ENCODE measurements at places on chromosomes 7 and 10. TPM values are rescaled to one million over a fixed set of nuclear protein-coding genes. Genes with fewer than 3 reads are reported as not detected.

- DNase-seq = peak; percentile 63
Measured at GRCh38 chr10:52313933-52314821, at the start of gene DKK1. Gene DKK1, plus strand, starts transcription at chr10:52314281. Its CDS starts 154 bp downstream, at chr10:52314435.

DNA sequence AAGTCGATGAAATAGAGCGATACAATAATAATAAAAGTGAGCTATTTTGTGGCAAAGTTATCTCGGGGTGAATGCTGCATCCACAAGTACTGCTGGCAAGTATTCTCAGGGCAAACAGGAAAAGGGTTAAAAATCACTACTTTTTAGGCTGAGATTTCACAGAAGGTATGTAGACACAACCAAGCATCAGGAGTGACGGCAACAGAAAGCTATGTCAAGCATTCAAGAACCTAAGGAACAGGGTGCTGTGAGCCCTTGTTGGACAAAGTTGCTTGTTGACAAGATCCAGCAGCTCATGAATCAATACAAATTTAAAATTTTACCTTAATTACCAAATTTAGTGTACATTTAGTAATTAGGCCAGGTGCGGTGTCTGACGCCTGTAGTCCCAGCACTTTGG is 41.2 kb upstream of the C1QL3 start:
- DNase-seq = no peak

DNA sequence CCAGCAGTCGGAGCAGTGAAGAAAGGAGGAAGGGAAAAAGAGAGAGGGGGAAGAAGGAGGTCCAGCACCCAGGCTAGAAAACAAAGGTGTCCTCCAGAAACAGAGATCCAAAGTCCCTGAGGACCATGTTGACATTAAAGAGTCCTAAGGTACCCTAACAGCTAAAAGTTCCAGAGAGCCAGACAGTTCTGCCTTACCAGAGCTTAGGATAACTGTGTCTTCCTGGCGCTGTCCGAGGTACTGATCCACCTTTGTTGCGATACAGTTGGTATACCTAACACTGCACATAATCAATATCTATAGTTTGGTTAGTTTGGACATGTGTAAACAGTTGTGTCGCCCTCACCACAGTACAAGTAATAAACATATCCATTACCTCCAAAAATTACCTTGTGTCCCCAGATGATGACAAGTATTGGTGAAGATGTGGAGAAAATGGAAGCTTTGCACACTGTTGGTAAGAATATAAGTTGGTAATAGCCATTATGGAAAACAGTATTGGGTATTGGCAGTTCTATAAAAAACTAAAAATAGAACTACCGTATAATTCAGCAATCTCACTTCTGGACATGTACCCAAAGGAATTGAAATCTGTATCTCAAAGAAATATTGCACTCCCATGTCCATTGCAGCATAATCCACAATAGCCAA is 59.8 kb downstream of the GRID1 start:
- DNase-seq = no peak

CRHR2 gene
- total RNA-seq = 0.24 TPM

DNA sequence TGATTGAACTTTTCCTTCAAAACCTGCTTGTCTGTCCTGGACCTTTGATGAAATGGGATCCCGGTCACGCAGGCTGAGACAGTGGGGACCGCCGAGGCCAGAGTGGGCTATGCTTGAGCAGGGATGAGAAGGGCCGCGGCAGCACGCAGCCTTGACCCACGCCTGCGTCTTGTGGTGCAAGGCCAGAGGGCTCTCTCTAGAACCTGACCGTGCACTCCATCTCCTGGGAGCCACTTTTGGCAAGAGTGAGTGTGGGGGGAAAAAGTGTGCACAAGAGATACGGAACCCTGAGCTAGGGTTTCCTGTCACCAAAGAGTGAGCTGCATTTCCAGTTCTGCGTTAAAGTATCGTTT is 42.4 kb downstream of the WIPI2 start:
- peak; percentile 31 for DNase-seq

DNA sequence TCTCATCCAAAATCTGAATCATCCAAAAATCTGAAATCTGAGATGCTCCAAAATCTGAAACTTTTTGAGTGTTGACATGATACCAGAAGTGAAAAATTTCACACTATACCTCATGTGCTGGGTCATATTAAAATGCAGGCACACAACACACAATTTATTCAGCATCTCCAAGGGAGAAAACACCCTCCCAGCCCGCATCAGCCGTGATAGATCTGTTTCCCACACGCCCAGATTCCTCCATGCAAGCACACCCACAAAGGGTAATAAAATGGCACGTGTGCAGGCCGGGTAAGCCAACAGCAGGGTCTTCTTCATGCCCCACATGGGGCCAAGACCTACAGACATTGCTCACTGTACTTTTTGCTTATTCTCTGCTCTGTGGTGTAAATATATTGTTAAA is 173.1 kb upstream of the FERD3L start:
- no peak for DNase-seq

VWDE gene
- not detected for total RNA-seq

DNA sequence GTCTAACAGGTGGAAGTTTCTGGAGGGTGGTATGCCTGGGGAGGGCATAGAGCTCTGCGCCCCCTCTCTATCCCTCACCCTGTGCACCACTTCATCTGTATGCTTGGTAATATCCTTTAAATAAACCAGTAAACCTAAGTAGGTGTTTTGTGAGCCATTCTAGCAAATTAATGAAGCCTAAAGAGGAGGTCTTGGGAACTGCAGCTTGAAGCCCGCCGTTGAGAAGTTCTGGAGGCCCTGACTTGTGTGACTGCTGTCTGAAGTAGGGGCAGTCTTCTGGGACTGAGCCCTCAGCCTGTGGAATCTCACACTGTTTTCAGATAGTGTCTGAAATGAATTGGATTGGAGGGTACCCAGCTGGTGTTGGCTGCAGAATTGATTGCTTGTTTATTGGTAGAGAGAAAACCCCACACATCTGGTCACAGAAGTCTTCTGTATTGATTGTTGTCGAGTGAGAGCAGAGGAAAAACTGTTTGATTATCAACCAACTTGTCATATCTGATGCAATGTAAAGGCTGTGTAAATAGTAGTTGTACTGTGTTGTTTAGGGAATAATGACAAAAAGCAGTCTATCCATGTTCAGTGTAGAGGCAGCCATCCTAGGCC is 4.7 kb downstream of the CRCP start:
- DNase-seq = no peak

NKX6-2 gene
- not detected for total RNA-seq

FAM24B gene
- not detected for total RNA-seq

ANXA8L1 gene
- 0.81 TPM for total RNA-seq

GIMAP5 gene
- 8.5 TPM for total RNA-seq

DNA sequence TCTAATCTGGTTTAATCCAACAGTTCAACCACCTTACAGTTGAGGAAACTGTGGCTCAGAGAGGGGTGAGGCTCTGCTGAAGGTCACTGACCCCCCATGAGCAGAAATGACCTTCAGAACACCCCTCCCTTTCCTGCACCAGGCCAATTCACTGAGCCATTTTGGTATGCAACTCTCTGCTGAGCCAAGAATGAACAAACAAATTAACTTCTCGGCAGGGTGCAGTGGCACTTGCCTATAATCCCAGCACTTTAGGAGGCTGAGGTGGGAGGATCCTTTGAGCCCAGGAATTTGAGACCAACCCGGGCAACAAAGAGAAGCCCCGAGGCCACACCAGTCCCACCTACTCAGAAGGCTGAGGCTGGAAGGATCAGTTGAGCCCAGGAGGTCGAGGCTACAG is 29.8 kb downstream of the PDGFA start:
- peak; percentile 17 for DNase-seq

FBXO24 gene
- 0.35 TPM for total RNA-seq

DNA sequence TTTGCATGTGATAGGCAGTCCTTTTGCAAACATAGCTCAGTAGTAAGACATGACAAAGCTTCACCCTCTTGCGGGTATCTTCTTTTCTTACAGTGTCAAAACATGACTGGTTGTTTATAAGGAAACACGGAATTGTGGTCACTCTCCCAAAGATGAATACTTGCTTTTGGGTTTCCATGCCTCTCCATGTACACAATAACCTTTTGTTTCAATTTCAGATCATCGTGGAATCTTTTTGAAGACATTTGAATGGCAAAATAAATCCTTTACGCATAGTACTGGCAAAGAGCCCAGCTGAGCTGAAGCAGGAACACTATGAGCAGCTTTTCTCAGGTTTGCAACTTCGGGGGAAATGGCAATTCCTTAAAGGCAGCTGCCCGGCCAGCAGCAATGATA is 156.8 kb upstream of the FRMD4A start:
- no peak for DNase-seq

DNA sequence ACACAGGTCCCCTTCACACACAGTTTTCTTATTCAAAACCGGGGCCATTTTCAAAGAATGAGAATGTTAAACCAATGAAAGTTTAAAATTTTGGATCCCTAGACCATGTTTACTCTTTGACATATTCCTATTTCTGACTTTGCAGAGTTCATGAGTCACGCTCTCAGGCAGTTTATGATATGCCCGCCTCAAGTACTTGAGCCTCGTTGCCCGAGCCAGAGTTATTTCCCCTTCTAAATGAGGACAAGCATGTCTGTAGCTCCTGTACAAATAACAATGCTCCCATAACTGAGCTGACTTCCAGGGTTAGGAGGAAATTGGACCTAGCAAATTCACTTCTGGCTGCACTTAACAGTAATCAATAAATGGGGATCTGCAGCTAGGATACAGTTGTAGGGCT is 87.9 kb upstream of the PDE1C start:
- DNase-seq = peak; percentile 46

TMEM184A gene
- 0.30 TPM for total RNA-seq

- DNase-seq = no peak
Measured at GRCh38 chr7:88226886-88227516, 7.2 kb upstream of the SRI start.

FAM237B gene
- not detected for total RNA-seq

- no peak for DNase-seq
Measured at GRCh38 chr10:69994262-69994661, 58.4 kb upstream of the MACROH2A2 start.

GRCh38 chr10:60293581-60294175 is 96.0 kb downstream of the ANK3 start:
- no peak for DNase-seq

DNA sequence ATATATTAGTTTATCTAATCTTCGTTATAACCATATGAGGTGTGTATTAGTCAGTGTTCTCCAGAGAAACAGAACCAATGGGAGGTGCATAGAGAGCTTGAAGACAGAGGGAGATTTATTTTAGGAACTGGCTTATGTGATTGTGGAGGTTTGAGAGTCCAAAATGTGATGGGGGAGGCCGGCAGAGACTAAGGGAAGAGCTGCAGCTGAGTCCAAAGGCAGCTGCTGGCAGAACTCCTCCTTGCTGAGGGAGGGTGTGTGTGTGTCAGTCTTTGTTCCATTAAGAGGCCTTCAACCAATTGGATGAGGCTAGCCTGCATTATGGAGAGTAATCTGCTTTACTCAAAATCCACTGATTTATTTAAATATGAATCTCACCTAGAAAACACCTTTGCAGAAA is 165.1 kb downstream of the SH3PXD2A start:
- DNase-seq = no peak

- DNase-seq = no peak
Measured at GRCh38 chr10:61899069-61899531, 2.4 kb upstream of the ARID5B start.

OR9A2 gene
- 0.22 TPM for total RNA-seq

- DNase-seq = no peak
Measured at GRCh38 chr10:57482259-57482658, 785.4 kb downstream of the IPMK start.

GRCh38 chr7:148505645-148506375 is 84.8 kb upstream of the C7orf33 start:
- no peak for DNase-seq

DNA sequence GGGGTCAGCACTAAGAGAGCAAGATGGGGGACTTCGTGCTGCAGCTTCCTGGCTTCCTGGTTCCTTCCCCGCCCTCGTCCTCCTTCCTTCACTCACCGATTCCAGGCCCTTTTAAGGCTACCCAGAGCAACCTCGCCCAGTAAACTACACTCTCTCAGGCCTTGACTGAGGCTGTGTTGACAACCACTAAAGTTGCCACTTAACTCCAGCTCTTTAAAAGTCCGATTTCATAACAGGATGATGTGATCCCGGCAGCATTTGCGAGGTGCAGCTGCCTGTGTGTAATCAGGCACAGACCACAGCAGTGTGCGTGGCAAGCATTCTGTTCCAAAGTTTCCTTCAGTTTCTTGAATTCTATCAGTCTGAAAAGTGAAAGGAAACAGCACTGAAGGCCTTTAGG is 110.6 kb downstream of the RAB11FIP2 start:
- peak; percentile 42 for DNase-seq

FAM25A gene
- total RNA-seq = not detected

DNA sequence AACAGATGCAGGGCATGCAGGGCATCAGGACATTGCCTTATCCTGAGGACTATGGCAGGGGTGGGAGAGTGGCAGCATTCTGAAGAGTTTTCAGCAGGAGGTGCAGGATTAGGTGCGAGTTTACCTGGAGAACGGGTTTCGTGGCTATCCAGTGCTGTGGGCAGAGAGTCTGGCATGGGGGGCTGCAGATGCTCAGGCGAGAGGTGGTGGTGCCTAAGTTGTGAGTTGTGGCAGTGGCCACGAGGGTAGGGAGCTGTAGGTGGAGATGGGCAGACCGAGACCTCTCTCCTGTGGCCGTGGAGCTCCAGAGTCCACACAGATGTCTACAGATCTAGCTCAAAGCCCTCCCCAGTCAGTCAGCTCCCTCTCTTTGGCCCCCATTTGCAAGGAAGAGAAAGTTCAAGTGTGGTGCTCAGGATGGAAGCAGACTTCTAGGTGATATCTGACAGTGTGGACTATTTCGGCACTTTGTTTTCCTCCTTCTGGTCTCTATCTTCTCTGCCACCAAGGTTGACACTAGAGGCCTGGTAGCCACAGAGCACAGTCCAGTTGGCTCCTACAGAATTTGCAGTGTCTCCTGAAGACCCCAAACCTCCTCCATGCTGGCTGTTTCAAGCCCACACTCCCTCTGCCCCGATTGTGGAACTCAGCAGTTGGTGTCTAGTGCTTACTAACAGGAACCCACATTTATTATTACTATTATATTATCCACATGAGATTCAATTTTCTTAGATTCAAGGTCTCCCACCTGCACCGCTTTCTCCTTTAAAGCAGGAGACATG is 955.7 kb upstream of the ZNF722 start:
- no peak for DNase-seq

DNA sequence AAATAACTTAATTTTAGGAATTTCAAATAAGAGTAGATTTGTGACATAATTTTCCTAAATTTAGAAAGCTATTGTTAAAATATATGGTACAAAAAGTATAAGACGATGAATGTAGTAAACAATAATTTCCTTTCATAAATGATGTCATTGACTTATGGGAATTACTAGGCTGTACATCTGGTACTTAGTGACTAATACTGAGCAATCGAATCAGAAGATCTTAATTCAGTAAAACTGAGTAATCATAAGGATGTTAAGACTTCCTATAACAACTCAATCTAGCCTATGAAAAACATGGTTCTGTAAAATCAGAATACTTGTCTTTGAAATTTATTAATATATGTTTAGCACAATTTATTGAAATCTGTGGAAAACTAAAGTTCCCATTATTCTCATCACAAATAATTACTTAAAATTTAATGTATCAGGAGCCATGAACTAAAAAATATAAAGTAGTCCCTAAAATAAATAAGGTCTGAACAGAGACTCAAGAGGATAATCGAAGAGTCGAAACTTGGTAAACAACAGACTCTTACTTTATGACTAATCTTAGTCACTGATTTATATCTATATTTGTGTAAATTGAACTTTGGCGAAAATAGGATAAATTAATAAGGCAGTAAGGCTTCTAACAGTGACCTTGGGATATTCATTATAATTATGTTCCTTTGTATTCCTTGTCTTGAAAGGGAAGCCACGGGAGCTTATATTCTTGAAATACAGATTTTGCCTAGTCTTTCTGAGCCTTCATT is 142.1 kb downstream of the HGF start:
- no peak for DNase-seq

GRCh38 chr7:105577251-105577650 is 4.0 kb downstream of the EFCAB10 start:
- no peak for DNase-seq

GRCh38 chr7:100431286-100431735 is 1.7 kb downstream of the MEPCE start:
- DNase-seq = no peak

Measured in Right ventricle myocardium superior (tissue), 1 donor.